Dermis microvascular lymphatic vessel endothelial cell (primary cell): ENCODE measurements at places on chromosomes 2 and 18.
A peak's percentile ranks its signal among the peaks of the same experiment; 100 is the strongest.

GRCh38 chr2:648476-649424 lies 28.5 kb downstream of the TMEM18 start:
- DNase-seq: no peak

GRCh38 chr2:39080152-39080551 lies 40.7 kb downstream of the SOS1 start:
- DNase-seq: no peak

GRCh38 chr2:159317392-159318088 lies 31.0 kb upstream of the WDSUB1 start:
- DNase-seq: no peak

DNA sequence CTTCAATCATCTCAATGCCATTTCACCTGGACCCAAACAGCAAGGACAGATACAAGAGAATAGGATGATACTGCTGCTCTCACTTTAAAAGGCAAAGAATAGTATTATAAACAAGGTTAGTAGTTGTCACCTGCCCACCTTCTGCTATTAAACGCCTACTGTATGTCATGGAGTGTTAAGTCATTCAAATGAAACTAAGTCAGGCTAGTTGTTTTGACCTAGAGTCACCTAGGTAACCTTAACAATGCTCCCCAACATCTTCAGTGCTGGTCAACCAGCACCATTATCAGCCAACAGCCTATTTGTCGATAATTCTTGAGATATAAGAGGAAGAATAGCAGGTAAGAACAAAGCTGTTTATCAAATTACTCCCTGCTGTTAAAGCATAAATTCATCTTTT lies 39.2 kb downstream of the TRIP12 start:
- DNase-seq: no peak

GRCh38 chr2:41826921-41827320 lies 220.9 kb upstream of the PKDCC start:
- no peak for DNase-seq

DNA sequence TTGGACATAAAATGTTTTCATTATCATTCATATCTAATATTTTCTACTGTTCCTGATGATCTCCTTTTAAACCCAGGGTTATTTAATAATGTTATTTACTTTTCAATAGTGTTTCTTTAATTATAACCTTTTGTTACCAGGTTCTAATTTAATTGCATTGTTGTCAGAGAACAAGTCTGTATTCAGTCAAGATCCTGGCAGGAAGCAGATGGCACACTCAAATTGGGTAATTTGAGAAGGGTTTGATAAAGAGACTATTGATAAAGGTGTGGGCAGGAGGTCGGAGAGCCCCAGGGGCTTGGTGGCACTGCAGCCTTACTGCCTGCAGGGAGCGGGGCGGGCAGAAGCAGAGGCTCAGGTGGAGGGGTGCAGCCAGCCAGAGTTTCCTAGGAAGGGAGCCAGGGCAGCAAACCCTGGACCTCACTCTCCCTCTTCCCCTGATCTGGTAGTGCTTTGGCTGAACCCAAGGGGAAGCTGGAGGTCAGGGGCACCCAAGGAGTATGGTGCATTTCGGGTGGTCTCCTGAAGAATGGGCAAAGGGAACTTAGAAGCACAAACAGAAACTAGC lies 2.3 kb upstream of the KIF1A start:
- DNase-seq: no peak

DNA sequence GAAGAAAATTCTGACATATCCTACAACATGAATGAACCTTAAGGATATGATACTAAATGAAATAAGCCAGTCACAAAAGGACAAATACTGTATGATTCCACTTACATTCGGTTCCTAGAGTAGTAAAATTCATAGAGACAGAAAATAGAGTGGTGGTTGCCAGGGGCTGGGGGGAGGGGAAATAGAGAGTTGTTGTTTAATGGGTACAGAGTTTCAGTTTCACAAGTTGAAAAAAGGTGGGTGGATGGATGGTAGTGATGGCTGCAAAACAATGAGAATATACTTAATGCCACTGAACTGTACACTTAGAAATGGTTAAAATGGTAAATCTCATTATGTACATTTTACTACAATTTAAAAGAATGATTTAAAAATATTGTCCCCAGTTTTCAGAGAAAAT lies 53.3 kb upstream of the NFU1 start:
- no peak for DNase-seq

GRCh38 chr2:173407646-173408045 lies 53.0 kb downstream of the CDCA7 start:
- no peak for DNase-seq

GRCh38 chr2:126222278-126222677 lies 433.7 kb upstream of the GYPC start:
- no peak for DNase-seq

DNA sequence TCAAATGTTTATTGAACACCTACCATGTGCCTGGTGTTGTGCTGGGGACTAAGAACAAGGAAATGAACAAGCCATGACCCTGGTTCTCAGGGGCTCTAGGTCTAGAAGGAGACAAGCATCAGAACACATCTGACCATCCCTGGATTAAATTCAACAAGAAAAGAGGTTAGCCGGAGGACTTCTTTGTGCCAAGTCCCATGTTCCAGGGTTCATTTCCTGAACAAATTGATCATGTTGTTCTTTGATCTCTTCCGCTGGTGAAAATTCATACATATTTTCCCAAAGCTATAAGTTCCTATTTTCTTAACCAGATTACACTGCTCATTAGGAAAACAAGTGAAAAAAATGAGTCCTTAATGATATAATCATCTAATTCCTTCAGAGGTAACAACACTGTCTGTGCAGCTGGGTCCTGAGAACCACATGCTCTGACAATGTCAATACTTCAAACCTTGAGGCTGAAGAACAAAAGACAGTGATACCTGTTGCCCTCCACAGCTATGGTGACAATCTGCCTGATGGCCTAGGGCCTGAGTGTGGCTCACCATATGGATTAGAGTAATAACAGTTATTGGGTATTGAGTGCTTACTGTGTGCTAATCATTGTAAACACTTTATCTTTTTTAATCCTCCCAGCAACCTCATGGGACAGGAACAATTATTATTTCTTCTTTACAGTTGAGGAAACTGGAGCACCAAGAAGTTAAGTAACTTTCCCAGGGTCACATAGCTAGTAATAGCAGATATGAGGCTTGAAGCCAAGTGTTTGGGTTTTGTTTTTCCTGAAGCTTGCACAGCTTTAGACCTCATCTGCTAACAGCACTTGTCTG lies 24.6 kb upstream of the INO80C start:
- DNase-seq: no peak

DNA sequence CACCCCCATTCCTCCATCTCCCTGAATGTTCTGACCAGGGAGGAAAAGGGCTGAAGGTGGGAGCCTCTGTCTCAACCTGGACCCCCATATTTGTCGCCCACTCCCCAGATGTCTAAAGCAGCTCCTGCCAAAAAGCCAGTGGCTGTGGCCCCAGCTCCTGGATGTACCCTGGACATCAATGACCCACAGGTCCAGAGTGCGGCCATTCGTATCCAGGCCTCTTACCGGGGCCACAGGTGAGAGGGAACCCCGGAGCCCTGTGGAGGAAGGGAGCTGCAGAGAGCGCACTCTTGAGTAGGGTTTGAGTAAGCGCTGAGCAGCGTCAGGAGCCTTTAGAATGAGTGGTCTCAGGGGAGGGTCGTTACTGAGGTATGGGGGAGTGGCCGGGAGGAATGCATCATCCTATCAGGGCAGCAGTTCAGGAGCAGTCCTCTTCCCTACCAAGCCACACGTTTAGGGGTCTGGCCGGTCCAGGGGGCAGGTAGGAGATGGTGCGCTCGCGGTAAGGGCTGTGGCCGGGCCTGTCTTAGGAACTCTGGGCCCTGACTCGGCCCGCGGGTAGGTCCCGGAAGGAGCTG lies 2.4 kb upstream of the GMPPA start:
- DNase-seq: no peak

- DNase-seq: no peak
Measured at GRCh38 chr18:79799619-79800370, 2.1 kb downstream of the KCNG2 start.

GRCh38 chr2:142868229-142868762 lies 9.2 kb upstream of the KYNU start:
- DNase-seq: no peak

DNA sequence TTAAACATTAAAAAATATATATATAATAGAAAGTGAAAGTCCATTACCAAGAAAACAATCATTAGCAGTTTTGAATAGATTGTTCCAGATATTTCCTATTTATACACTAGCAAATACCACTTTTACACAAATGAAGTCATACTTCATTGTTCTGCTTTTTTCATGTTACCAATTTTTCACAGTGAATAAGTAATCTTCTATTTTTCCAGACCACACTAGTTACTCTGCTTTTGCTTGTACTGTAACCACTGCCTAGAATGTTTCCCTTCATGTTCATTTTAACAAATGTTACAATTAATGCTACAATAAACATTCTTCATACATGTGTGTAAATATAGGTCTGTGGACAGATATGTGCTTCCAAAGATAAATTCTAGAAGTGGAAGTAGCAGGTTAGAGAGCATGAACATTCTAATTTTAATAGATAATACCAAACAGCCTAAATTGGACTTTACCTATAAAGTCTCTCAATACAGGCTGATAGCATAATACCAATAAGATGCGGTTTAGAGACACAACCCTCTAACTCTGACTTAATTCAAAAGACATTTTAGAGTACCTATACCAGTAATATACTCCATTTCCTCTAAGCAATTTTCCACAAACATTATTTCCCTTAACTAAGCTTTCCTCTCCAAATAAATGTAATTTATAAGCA lies 17.0 kb downstream of the ITSN2 start:
- no peak for DNase-seq

GRCh38 chr2:9191041-9191481 lies 15.6 kb upstream of the ASAP2 start:
- DNase-seq: peak; percentile 74

DNA sequence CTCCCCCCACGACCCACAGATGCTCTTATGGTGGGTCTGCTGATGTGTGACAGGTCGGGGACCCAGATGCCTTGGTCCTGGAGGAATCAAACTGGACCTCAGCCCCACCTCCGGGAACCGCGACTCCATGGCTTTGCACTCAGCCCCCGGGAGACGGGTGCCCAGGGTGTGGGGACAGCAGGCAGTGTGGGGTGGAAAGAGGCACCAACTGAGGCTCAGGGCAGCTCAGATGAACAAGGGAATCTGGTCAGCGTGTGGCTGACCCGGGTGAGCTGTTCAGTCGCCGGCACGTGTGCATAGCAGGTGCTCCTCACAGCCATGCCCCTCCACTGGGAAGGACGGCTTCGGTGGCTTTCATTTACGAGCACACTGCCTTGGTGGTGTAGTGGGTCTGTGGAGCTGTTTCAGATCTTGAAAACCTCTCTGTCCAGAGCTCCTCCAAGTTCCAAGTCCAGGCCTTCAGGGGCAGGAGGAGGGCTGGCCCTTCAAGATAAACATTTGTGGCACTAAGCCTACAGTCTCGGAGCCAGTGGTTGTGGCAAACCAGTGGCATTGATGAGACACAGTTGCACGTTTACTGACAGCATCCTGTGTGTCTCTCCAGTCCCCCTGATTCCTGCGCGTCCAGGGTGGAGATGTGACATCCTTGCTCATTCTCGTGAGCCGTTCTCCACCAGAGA lies 471.2 kb upstream of the HS6ST1 start:
- no peak for DNase-seq

- no peak for DNase-seq
Measured at GRCh38 chr2:152445375-152445774, 110.4 kb downstream of the FMNL2 start.

DNA sequence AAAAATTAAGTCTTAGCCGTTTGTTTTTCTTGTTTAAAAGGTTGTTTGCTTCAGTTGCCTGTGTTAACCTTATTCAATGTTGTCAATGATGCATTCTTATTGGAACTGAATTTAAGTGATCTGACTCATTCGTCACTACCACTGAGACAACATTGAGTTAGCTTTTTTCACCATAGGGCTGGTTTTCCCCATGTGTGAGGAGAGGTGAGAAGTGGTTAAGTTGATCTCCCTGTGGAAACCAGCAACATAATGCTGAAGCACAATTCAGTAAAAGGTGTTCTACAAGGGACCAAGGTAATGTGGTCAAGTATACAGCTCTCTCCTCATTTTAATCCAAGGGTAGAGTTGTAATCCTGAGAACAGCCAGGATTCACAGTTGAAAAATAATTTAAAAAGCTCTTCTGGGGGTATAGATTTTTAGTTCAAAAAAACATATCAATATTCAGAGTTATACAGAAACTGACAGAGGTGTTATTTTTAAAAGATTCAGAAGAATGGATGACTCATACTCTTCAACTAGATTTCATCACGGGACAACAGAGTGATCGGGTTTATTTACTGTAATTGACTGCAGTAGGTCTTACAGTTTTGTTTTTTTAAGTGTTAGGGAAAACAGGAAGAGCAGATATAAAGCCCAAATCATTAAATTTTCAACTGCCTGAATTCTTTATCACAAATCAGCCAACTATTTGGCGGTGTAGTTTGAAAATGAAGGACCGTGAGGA lies 12.6 kb downstream of the NOP58 start:
- peak; percentile 58 for DNase-seq

DNA sequence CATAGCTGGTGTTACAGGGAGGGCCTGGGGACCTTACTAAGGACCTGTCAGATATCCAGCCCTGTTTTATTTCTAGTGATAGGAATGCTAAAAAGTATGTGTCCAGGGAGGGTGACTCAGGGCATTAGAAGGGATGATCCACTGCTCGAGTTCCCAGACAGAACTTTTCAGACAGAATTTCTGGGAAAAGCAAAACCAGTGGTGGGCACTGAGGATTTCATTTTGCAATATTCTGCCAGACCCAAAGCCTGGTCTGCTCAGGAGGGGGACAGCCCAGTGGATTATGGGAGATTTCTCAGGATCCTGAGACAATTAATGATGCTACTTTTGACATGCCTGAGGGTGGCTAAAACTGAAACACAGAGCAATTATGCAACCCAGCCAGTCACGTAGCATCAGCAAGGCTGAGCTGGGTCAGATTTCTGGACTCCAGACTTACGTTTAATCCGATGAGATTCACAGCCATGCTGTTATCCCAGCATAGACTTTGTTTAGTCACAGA lies 4.7 kb upstream of the KCNE4 start:
- DNase-seq: no peak

DNA sequence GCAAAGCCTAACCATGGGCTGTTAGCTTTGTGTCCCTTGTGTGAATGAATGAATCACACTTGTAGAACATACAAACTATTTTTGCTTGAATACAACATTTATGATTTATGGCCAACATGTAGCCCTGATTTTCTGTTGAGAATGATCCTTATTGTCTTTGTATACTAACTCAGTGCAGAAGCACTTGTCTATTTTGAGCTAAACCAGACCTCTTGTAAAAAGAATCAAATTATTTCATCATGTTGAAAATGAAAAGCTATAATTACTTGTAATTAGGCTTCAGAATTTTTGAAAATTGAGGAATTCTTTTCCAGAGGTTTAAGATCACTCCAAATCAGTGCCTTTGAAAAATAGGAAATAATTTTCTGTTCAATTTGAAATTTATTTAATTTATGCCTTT lies 85.9 kb downstream of the ZNF407 start:
- no peak for DNase-seq

- DNase-seq: no peak
Measured at GRCh38 chr2:76861708-76862107, 660.5 kb downstream of the LRRTM4 start.

GRCh38 chr18:46207985-46208384 lies 103.8 kb downstream of the HAUS1 start:
- no peak for DNase-seq

- DNase-seq: no peak
Measured at GRCh38 chr2:132419235-132419634, 2.6 kb downstream of the GPR39 start.
